Cortex of kidney (tissue), 1 donor: ENCODE measurements at places on chromosomes 2 and 18.

DNA sequence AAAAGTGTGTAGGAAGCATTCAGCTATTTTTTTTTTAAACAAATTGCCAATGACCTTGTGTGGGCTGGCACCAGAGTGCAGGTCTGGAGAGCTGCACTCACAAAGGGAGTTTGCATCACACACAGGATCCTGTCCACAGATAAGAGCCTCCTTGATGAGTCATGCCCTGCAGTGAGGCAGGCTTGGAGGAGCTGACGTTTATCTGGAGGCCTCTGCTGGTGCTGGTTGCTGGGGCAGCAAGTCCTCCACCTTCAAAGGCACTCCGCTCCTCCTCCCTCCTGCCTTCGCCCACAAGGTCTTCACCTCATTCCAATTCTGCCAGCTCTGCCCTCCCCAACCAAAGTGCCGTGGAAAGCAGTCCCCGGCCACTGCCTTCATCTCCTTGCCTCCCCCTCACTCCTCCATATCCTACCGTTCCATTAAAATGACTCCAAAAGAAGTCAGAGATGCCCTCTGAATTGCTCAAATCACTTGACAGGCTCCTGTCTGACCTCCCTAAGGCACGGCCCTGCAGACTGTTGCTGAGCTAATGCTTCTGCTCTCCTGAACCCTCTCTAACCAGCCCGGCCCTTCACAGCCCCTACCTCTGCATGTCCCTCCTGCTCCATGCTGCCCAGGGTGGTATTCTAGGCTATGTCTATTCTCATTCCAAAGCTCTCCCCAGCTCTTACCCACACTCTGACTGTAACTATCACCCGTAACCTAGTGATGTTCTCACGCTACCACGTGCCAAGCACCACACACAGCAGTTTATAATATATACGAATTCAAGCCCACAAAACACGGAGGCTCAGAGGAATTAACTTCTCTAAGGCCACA is 30.9 kb downstream of the LONRF2 start:
- no peak for DNase-seq

- DNase-seq, result no peak
Measured at GRCh38 chr2:69469375-69469774, 32.1 kb upstream of the NFU1 start.

DNA sequence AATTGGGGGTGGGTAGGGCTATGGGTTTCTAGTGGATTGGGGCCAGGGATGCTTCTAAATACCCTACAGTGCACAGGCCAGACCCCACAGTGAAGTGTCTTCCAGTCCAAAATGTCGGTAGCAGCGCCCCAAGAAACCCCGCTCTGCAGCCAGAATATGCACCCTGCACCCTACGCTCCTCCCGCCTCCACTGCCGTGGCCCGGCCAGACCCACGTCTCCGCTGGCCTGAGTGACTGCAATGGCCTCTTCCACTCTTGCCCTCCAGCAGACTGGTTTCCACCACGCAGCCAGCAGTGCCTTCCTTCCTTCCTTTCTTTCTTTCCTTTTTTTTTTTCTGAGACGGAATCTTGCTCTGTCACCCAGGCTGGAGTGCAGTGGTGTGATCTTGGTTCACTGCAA is 91.4 kb upstream of the TAF1B start:
- no peak for DNase-seq

DNA sequence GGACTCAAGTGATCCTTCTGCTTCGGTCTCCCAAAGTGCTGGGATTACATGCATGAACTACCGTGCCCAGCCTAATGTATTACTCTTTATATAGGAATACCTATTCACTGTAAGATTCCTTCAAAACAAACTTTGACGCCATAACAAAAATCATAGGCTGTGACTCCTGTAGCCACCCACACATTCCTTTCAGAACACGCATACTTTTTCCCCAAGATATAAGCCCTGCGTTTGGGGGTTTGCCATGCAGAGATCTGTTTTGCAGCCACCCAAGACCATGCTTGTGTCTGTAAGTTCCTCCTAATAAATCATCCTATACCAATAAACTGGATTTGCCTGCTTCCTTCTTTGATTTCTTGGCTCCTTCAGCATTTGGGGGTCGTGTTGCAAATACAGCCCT is 46.0 kb upstream of the STON1 start:
- no peak for DNase-seq

DNA sequence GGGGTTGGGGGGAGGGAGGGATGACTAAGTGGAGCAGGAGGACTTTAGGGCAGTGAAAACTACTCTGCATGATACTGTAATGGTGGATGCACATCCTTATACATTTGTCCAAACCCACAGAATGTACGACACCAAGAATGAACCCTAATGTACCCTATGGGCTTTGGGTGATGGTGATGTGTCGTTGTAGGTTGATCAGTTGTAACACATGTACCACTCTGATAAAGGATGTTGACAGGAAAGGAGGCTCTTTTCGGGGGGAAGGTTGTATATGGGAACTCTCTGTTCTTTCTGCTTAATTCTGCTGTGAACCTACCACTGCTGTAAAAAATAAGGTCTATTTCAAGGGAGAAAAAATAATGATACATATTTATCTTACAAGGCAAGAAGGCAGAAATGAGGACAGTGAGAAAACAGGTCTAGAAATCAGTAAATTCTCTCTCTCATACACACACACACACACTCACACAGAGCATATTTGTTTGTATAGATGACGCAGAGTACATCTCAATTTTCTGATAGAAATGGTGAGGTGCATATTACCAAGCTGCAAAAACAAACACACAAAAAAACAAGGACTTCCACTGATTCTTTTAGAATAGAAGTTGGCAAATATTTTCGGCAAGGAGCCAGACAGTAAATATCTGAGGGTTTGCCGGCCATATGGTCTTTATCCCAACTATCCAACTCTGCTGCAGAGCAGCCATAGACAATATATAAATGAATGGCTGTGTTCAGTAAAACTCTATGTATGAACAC is 20.2 kb downstream of the FAM124B start:
- no peak for DNase-seq

GRCh38 chr2:106167067-106167466 is 27.0 kb downstream of the UXS1 start:
- DNase-seq, result no peak

DNA sequence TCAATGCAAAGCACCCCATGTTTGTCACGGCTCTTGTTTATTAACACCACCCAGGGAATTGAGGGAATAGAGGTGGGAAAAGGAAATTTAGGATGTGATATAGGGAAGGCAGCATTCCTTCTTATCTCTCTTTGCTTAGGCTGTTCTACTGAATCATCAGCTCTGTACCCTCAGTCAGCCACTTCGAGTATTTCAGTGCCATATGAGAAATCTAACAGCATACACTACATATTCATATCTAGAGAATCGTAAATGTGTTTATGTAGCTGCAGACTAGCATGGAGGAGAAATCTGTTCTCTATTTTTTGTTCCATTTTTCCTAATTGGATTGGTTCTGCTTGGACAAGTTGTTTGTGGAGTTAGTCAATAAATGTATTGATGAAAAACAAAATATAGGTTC is 187.8 kb downstream of the CTNNA2 start:
- DNase-seq, result no peak

DNA sequence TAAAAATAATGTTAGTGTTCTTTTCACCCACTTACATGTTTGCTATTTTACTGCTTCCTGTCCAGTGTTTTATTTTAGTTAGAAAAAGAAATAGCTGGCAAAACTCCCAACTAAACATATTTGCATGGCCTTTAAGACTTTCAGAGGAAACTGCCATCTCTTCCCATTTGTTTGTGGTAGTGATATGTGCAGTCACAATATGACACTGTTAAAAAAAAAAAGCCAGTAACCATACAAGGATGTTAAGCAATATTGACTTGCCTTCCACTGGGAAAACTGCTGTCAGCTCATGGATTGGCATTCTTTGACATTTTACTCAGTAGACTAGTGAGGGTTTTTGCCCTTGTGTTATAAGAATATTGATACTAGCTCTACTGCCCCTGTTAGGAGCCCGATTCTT is 29.1 kb downstream of the XIRP2 start:
- no peak for DNase-seq
